ENCODE measurements at places on chromosomes 16 and 17.

GRCh38 chr17:72387487-72387886 lies 266.7 kb downstream of the SOX9 start:
- DNase-seq: no peak

GRCh38 chr17:70271200-70271599 lies 101.9 kb downstream of the KCNJ2 start:
- DNase-seq: no peak

DNA sequence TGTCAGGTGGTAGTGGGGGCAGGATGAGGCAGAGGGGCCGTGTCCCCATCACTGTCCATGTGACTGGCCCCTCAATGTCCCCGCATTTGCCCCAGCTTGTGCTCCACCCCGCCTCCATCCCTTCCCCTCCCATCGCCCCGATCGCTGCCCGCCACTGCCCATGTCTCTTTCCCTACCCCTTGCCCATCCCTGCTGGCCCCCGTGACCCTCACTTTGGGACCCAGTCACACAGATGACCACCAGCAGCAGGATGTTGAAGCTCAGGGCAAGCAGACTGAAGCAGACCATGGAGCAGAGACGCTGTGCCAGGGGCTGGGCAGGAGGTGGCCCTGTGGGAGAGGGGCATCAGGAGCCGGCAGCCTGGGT lies 6.1 kb downstream of the ASGR2 start:
- DNase-seq: no peak

DNA sequence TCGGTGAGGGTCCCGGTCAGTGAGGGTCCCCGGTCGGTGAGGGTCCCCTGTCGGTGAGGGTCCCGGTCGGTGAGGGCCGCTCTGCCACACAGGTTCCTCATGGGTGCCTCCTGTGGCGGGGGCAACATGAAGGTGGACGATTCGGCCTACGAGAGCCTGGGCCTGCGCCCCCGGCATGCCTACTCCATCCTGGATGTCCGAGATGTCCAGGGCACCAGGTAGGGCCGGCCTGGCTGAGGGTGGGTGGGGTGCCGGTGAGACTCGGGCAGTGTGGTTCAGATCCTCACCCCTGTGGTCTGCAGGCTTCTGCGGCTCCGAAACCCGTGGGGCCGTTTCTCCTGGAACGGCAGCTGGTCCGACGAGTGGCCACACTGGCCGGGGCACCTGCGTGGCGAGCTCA lies 9.0 kb upstream of the PRR35 start:
- DNase-seq: no peak

DNA sequence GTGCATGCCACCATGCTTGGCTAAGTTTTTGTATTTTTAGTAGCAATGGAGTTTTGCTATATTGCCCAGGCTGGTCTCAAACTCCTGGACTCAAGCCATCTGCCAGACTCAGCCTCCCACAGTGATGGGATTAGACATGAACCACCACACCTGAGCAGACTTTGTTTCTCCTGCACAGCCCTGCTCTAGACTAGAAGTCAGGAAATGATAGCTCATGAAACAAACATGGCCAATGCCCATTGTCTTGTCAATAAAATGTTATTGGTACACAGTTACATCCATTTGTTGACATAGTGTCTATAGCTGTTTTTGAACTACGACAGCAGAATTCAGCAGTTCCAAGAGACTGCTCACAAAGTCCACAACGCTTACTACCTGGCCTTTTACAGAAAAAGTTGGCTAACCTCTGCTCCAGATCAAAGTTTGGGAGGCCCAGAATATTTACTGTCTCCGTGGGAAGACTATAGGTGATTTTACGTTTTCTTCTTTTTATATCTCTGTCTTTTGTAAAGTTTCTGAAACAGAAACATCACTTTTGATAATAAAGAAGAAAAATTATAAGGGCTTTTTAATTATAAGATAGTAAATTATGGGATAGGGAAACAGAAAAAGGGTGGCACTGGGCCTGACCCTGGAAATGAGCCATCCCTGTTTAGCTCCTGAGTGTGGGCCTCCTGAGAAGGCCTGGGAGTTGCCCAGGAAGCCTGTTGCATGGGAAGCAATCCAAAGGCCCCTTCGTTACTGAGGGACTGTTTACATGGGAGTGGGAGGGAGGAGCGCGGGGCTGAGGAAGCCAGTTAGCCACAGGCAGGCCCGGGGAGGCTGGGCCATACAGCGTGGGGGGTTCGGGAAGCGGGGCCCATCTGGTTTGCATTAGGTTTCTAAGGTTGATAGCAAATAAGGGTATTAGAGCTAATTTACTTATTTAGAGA lies 201.5 kb downstream of the IRF8 start:
- no peak for DNase-seq

GRCh38 chr17:77734371-77735080 lies 224.0 kb upstream of the TNRC6C start:
- DNase-seq: no peak

GRCh38 chr17:21167303-21167702 lies 40.5 kb downstream of the DHRS7B start:
- no peak for DNase-seq

DNA sequence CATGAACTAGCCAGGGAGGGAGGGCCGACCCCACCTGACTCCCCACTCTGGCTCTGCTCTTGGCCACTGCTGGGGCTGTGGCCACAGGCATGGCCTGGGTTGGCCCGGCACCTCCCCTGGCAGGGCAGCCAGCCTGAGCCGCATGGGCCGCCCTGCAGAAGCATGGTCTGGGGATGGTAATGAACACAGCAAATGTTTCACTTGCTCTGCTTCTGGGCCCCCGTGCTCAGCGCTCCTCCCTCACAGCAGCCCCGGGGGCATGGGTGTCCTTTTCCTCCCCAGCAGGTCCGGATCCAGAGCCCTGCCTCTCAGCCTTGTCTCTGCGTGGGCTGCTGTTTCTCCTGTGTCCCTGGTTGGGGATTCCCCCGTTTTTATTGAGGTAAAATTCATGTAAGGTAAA lies 30.9 kb upstream of the KCNJ12 start:
- DNase-seq: no peak

GRCh38 chr16:2095315-2095853 lies 40.3 kb downstream of the PKD1 start:
- DNase-seq: no peak

DNA sequence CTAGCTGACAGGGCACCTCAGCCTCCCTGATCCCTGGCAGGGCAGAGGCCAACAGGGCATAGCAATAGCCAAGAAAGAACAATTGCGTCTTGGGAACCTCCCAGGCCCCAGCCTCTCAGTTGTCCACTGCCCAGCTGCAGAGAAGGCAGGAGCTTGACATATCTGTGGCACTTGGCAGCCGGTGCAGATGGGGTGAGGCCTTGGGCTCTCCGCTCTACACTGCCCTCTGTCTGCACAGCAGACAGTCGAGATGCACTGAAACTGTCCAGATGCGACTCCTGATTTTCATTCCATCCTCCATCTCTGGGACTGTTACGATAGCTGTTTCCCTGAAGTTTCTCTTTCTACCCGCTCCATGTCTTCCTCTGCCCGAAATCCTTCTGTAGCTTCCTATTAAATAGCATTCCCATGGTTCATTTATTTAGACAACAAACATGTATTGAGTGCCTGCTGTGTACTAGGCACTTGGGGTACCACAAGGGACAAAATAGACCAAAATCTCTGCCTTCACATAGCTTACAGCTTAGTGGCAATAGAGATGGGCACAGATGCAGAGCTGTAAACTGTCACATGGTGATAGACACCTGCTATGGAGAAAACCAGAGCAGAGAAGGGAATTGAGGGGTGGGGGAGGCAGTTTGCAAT lies 3.3 kb downstream of the POLR3E start:
- DNase-seq: no peak

DNA sequence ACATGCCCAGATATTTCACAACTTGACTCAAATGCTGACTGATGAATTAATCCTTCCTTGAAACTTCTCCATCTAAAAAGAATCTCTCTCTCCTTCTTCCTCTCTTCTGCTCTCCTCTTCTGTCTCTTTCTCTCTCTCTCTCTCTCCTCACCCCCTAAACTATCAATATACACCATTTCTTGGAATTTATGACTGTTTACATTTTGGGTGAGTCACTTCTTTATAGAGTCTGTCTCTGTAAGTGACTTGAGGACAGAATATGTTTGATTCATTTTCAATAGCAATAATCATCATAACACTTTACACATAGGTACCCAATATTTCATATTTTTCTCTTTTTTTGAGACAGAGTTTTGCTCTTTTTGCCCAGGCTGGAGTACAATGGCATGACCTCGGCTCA lies 15.3 kb downstream of the OR3A1 start:
- DNase-seq: no peak

GRCh38 chr16:10622036-10622921 lies 41.9 kb upstream of the EMP2 start:
- DNase-seq: no peak

- DNase-seq: no peak
These were observed 267.4 kb upstream of the PSMD7 start for GRCh38 chr16:74029115-74029792.

DNA sequence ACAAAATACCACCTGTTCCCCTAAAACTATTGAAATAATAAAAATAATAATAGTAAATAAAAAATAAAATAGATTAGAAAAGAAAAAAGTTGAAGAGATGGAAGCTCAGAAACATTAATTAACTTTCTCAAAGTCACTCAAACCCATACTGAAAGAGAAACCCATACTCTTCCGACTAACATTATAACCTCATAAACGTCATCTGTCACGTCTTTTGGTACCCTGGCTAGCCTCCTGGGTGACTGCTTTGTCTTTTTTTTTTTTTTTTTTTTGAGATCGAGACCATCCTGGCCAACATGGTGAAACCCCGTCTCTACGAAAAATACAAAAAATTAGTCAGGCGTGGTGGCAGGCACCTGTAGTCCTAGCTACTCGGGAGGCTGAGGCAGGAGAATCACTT lies 7.6 kb downstream of the SLFN12L start:
- no peak for DNase-seq

DNA sequence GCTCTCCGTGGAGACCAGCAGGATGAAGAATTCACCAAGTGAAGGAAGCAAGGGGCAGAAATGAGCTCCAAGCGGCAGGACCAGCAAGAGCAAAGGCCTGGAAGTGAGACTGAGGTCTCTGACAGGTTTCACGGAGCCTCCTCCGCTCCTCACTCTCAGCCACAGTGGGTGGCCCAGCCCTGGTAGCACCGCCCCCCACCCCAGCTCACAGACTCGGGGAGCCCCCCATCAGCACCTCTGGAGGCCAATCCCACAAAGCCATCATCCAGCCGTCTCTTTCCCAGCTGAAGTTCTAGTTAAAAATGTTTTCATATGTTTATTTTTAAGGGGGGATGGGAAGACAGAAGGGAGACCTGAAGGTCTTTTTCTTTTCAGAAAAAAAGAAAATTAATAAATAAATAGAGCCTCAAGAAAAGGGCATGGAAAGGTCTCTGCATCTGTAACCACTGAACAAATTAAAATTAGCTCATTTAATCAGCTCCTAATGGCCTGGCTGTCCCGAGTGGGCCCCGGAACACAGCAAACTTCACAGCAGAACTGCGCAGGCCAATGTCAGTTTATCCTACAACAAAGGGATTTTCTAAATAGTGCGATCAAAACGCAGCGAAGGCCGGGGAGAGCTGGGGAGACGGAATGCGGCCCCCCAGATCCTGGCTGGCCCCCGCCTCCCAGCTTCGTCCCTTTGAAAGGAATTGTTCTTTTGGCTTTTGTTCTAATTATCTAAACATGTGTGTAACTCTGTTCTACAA lies 190.3 kb downstream of the ZNF423 start:
- DNase-seq: no peak

- DNase-seq: no peak
These were observed 4.9 kb upstream of the CDH1 start for GRCh38 chr16:68732042-68732680.

DNA sequence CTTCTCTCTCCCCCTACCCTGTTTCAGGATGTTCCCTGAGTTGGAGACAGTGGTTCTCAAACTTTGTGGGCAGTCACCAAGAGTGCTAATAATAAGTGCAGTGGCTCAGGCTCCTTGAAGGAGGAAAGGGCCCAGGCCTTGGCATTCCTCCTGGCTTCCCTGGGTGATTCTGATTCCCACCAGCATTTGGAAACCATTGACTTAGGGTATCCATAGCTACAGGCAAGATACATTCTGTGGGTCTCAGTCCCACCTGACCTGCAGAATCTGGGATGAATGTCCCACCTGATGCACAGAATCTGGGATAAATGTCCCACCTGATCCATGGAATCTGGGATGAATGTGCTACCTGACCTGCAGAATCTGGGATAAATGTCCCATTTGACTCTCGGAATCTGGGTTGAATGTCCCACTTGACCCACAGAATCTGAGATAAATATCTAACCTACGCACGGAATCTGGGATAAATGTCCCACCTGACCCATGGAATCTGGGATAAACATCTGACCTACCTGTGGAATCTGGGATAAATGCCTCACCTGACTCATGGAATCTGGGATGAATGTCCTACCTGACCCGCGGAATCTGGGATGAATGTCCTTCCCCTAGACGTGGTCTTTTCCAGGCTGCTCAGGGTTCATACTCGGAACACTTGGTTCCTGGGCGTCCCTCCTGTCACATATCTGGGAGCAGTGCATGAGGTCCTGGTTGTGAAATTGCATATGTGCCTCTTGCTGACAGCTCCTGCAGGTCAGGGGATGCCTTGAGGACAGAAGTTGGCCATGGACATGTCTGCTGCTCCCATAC lies 136.7 kb upstream of the HS3ST2 start:
- DNase-seq: no peak

DNA sequence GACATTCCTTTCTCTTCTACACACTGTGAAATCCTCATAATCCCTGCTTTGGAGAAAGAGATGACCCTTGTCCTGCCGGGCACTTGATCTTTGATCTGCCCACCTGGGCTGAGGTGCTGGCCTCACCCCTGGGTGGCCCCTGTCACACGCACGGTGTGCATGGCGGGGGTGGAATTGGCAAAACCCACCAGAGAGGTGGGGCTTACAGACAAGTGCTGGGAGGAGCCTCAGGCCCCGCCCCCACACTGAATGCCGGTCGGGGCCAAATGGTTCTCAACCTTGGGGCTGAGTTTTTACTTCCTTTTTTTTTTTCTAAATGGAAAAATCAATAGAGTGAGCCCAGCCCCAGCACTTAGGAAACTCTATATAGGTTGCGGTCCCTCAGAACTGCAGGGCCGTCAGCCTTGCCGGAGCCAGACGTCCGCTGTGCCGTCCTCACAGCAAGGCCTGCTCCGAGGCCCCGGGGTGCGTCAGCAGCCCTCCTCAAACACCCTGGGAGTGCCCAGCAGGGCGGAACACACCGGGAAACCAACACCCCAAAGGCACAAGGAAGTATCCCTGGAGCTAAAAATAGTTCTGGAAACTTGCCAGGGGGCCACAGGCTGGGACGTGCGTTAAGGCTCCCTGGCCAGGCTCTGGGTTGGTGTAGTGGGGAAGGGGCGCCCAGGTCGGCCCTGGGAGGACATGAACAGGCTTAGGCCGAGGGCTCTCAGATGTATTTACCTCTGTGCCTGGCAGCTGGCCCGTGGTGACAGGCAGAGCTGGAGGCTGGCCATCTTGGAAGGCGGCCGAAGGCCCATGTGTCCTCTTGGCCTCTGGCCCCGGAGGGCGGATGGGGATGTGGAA lies 11.0 kb downstream of the GPRC5C start:
- no peak for DNase-seq

DNA sequence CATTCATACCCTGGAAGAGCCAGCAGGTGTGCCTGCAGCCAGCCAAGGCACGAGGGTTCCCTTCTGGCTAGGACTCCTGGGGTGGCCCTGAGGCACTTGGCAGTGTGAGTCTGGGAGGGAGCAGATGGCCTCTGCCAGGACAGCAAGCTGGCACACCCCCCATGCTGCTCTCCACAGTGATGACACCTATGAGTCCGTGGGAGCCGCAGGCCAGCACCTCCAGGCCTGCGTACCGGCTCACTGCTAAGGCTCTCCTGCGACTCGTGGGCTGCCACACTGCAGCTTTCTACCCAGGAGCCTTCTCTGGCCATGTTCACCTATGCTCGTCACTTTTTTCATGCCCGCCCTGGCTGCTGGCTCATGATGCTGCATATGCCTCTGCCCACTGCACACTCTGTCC lies 68.1 kb downstream of the NDEL1 start:
- no peak for DNase-seq
